Heart left ventricle (tissue), 16 donors: ENCODE measurements at places on chromosomes 3 and 15.

GRCh38 chr3:65636326-65636725 is 402.4 kb downstream of the MAGI1 start:
- DNase-seq = no peak

- DNase-seq = no peak
Observed at GRCh38 chr3:66812136-66812535, 186.0 kb upstream of the KBTBD8 start.

DNA sequence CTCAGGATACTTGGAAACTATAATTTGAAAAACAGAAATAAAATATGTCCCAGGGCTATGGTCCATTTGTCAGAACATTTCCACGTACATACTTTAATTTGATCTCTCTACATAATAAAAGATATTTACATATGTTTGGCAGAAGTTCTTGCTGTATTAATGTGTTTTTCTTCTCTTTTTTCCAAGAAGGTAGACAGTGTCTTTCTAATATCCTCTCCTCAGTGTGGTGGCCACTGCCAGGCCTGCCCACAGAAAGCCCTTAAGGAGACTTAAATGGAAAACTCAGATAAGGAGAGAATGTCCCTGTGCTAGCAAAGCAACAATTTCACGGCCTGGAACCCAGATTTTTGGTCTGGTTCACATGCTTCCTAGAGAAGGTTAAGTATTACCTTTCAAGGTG is 76.5 kb upstream of the ARHGEF26 start:
- no peak for DNase-seq

- no peak for DNase-seq
Observed at GRCh38 chr3:33803894-33804526, 5.6 kb downstream of the PDCD6IP start.

DNA sequence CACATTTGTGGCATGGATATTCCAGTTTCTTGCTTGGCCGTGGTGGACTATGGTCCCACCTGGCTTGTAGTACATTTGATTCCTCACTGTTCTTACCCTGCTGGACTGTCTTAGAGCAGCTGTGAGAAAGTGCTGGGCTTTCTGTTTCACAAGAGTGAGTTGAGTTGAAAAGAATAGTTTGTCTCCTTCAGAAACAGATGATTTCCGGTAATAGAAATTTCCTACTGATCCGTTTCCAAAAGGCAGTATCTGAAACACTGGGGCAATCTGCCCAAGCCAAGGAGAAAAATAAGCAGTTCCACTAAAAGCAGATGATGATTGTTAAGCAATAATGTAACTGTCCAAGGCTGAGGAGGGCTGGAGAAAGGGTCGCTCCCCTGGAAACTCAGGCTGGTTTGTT is 96.0 kb downstream of the SUCLG2 start:
- DNase-seq = no peak

DNA sequence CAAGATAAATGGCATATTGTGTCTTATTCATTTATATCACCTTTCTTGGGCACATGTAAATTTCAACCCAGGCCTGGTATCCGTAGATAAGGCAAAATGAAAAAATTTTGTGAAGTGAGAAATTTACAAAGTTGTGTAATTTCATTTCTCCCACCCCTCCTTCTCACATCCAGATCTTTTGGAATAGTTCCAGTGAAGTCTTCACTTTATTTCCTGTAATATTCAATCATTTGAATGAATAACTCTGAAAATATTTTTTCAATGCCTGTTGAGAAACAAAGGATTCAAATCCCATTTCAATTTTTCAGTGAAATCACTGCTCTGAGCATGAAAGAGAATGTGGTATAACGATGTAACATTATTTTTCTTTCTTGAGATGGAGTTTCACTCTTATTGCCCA is 53.4 kb downstream of the BTLA start:
- DNase-seq = no peak

DNA sequence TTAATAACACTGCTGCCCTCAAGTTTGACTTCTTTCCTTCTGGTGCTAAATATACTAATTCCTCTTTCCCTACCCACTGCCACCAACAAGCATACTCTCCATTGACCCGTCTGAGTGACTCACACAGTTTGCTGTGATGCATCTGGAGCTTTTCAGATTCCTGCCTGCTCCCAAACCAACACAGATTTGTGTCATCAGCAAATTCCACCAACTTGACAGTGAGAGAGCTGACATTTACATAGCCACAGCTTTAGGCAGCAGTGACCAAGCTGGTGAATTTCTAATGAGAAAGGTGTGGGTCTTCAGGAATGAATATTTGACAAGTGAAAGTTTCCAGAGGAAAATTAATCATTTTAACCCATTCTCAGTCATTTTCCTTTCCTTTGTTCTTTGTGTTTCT is 96.5 kb upstream of the PRICKLE2 start:
- no peak for DNase-seq

- no peak for DNase-seq
Observed at GRCh38 chr3:78255403-78255802, 1215.5 kb downstream of the ROBO2 start.

DNA sequence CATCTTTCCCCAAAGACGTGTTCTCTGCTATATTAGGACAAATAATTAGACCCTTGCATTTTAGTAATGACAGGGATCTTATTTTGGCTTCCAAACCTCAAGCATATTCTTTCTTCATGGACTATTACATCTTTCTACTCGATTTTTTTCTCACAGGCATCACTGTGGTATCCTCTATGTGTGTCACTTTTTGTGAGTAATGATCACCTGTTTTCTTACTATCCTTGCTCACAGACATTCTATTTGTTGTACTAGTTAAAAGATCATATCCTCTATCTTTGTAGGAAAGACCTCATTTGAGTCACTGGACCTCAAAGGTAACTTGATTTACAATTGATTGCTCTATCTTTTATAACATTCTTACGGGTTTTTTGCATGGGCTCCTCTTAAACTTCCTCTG is 6.8 kb downstream of the C3orf80 start:
- no peak for DNase-seq

- DNase-seq = no peak
Observed at GRCh38 chr3:43097400-43098080, 8.3 kb downstream of the POMGNT2 start.

DNA sequence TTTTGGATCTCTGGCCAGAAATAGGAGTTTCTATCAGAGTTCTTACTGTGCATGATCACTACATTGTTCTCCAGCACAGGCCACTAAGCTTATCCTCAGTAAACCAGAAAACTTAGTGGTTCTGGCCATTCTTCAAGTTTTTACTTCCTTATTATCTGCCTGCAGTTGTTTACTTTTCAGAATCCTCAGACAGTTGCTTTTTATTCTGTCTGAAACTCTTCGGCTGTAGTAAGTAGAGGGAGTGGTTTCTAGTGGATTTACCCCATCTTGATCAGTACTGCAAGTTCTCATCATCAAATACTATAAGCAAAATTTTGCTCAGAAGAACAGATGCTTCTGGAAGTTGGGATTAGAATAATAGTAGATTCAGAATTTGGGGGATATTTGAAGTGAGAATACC is 193.0 kb upstream of the RARB start:
- DNase-seq = no peak

GRCh38 chr15:92394309-92395097 is 822 bp downstream of the ST8SIA2 start:
- no peak for DNase-seq

DNA sequence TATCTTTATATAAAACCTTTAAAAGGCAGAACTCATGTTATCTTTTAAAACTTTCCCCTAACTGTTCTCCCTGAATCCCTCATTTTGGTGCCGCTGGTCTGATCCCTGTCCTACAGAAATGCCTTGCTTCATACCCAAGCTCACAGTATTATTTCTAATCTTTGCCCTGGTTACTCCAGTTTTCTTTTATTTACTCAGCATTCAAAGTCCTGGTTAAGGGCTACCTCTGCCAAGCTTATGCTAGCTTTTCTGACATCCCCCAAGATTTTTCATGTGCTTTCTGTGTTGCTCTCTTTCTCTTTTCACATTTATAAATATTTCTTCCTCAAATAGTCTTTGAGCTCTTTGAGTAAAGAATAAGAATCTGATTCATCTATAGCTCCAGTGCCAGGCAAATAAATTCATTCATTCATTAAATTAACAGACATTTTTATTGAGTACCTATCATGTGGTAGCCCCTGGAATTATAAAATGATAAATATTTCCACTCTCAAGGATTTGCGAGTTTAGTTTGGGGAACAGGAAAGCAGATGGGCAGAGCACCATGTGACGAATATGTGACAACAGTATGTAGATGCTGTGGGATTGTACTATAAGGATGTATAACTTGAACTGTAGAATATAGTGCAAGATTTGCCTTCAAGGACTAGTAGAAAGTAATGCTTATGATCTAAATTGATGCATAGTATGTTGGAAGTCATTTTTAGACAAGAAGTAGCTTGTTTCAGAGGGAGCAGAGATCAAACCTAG is 247.5 kb downstream of the LPP start:
- DNase-seq = no peak

GRCh38 chr15:33438396-33438795 is 127.6 kb downstream of the RYR3 start:
- DNase-seq = no peak

DNA sequence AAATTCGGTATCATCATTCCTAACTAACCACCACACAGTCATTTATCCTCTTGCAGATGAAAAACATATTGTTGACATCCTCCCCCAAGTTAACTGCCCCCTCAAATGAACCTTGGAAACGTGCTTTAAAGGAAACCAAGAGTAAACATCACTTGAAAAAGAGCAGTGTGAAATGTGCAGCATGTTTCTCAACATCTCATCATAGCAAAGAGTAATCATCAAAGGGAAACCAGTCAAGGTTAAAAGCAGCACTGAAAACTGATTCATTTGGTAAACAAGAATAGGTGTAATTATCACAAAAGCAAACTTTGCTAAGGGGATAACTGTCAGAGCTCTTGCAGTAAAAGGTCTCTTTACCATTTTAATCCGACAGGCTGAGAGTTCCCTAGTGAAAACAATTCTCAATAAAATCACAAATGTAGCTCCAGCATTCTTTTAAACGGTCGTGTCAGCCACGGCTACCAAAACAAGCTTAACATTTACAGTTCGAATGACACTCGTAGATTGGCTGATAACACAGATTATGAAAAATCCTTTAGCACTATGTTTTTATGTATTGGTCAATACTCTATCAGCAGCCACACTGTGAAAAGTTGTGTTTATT is 461.0 kb downstream of the GBE1 start:
- no peak for DNase-seq

DNA sequence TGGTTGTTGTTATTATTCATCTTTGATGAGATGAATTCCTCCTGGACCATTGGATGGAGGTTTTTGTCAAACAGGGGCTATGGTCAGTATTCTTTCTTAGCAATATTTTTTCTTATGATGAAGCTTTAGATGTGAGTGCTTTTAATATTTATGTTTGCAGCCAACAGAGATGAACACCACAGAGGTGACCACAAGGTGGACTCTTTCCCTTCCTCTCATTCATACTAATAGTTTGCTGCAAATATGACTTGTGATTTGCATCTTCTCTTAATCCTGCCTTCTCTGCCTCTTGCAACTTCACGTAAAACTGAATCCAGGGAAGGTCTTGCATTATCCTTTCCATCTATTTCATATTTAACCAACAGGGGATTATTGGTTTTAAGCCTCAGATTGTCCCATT is 473.1 kb upstream of the UBE2E2 start:
- DNase-seq = no peak

DNA sequence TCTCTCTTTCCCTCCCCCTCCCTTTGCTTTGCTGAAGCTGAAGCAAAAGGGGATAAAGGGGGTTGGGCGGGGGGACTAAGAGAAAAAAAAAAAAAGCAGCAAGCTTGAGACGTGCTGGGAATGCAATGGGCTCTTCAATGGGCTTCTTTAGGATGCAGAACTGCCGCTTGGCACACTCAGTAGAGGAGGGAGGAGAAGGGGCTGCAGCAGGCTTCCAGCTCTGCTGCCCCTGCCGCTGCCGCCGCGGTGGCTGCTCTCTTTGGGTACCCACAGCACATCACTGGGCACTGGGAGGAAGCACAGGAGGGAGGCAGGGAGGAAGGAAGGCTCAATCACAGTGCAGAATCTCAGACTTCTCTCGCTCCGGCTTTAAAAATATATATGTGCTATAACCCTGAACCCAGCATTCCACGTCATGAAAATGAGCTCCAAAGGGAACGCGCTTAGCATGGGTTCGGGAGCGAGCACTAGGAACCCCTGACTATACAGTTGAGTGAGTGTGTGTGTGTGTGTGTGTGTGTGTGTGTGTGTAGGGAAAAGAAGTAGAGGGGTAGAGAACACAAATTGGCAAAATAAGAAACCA is 3.5 kb downstream of the SLITRK3 start:
- DNase-seq = no peak

GRCh38 chr3:169228522-169228921 is 435.0 kb downstream of the MECOM start:
- DNase-seq = no peak

- no peak for DNase-seq
Observed at GRCh38 chr3:32249184-32249782, 10.8 kb downstream of the CMTM8 start.
